ENCODE measurements at places on chromosomes 5 and 9.

DNA sequence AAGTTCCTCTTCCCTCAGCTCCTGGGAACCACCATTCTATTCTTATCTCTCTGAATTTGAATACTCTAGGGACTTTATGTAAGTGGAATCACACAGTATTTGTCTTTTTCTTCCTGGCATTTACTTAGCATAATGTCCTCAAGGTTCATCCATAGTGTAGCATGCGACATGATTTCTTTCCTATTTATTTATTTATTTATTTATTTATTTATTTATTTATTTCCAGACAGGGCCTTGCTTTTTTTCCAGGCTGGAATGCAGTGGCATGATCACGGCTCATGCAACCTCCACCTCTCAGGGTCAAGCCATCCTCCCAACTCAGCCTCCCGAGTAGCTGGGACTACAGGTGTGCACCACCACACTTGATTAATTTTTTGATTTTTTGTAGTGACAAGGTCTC, 142.1 kb downstream of the GPBP1 start:
- DNase-seq: no peak

GRCh38 chr5:138648841-138649240, 73.6 kb upstream of the HSPA9 start:
- DNase-seq: no peak

- no peak for DNase-seq
These were observed 1215.9 kb downstream of the EFNA5 start for GRCh38 chr5:106454651-106455415.

GRCh38 chr9:99019510-99020331, 76.0 kb downstream of the COL15A1 start:
- DNase-seq: no peak

- DNase-seq: no peak
These were observed 40.1 kb downstream of the EFCAB9 start for GRCh38 chr5:172234031-172234430.

- DNase-seq: no peak
These were observed 71.2 kb downstream of the C9orf50 start for GRCh38 chr9:129549684-129550083.

DNA sequence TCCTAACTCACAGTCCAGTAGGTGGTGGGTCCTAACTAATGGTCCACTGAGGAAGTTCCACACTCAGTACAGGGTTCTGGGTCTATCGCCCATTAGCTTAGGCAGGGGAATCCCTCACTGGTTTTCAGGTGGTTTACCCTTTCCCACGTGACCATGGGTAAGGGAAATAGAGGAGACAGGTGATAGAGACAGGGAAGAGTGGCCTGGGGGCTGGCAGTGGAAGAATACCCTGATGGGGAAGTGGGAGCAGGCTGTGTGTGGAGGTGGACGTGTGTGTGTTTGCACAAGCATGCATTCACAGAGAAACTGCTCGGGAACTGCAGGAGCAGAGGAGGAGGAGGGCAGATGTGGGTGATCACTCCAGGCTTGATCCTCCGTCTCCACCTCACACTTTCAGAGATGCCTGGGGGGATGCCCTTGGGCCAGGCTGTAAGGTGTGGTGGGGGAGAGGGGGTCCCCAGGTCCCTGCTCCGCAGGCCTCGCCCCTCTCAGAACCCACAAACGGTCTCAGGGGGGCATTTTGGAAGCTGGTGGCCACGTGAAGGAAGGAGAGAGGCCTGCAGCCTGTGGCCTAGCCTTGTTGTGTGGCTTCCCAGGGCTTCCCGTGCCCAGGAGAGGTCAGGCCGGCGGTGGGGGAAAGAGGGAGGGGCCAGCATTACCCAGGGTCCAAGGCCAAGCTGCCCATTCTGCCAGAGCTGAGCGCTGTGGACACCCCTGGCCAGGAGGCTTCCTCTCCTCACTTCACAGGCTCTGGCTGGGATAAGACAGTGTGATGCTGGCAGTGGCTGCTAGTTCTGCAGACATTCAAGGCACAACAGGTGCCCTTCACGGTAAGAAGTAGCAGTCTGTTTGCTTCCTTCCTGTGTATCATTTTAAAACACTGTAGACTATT, 80.0 kb downstream of the OTULIN start:
- DNase-seq: no peak

- no peak for DNase-seq
These were observed 1644.5 kb upstream of the NUDT12 start for GRCh38 chr5:105207066-105207465.

GRCh38 chr5:171306781-171307591, 2.1 kb upstream of the TLX3 start:
- DNase-seq: no peak

DNA sequence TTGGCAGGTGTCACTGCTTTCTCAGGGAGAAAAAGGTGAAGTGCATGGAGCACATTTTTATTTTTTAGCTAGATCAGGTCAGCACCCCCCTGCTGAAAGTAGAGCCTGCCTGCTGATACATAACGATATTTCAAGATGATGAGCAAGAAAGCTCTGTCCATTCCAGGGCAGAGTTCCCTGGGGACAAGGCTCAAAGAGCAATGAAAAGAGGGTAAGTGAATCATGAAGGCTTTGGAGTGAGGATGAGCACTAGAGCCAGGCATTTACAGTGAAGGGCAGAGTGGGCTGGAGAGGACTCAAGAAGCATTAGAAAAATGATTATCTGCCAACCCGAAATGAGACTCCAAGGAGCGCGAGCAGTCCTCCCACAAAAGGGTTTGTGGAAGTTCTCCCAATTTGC, 345.7 kb downstream of the TLE4 start:
- DNase-seq: no peak

DNA sequence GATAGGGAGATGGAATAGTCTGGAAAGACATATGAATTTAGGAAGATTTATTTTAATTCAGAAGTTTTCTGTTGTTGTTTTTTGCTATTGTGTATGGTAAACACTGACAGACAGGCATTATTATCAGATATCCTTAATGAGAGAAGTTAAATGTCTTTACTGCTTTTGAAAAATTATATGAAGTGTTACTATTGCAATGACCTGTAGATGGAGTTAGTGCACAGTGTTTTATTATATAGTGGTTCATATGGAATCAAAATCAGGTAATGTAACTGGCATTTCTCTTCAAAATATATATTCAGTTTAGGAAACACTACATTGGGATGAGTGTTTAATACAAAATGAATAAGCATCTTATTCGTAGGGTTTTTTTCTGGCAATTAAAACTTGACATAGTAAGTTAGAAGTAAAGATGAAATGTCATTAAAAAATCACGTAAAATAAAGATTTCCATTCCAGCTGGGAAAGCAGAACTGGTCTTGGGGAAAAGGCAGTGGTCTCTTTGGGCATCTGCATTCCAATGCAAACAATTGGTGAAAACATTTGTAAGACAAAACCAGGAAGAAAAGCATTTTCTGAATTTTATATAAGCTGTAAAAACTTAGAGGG, 3.9 kb downstream of the GABRA1 start:
- DNase-seq: no peak

GRCh38 chr9:10274175-10274574, 338.6 kb downstream of the PTPRD start:
- DNase-seq: no peak

- DNase-seq: no peak
These were observed 82.4 kb downstream of the ZNF618 start for GRCh38 chr9:113958556-113958955.

DNA sequence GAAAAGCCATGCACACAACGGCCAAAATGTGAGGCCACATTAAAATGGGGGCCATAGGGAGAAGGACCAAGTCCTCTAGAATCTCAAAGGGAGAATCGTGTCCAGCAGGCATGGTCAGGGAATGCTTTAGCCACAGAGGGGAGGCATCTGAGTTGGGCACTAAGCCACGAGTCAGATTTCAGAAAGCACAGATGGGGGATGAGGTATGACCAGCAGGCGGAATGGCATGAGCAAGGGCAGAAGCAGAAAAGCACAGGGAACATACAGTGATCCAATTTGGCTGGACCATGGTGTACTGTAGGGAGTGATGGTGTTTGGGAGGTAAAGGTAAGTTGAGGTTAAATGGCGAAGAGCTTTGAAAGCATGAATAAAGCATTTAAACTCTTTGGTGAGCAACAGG, 214.6 kb downstream of the TLE1 start:
- no peak for DNase-seq

GRCh38 chr9:81600631-81601030, 88.7 kb downstream of the TLE1 start:
- DNase-seq: no peak

GRCh38 chr5:103461243-103461642, 101.3 kb downstream of the NUDT12 start:
- no peak for DNase-seq

DNA sequence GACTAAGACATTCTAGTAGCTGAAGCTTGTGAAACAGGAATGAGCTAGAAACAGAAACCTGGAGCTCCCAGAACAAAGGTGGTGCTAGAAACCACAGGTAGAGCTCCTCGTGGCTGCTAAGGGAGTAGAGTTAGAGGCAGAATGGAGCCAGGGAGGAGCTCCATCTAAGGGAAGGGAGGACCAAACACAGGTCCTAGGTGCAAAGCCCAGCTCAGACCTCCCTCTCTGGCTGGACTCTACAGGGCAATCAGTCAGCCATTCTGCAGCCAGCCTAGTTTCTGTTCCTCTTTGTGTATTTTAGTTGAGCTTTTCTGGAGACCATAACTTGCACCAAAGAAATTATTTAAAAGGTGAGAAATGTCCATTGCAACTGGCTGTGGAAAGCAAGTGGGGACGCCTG, 70.4 kb downstream of the CRB2 start:
- DNase-seq: no peak

DNA sequence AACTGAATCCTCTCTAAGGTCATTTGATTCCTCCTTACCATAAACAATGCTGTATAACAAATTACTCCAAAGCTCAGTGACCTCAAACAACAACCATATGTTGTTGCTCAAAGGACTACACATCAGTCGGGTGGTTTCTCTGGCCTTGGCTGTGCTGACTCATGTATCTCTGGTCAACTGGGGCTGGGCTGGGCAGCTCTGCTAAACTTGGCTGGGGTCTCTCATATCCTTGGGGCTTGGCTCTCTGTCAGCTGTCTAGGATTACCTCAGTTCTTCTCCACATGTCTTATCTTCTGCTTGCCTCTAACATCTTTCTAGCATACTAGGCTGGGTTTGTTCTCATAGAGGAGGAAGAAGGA, 86.4 kb downstream of the GALNT10 start:
- DNase-seq: no peak

DNA sequence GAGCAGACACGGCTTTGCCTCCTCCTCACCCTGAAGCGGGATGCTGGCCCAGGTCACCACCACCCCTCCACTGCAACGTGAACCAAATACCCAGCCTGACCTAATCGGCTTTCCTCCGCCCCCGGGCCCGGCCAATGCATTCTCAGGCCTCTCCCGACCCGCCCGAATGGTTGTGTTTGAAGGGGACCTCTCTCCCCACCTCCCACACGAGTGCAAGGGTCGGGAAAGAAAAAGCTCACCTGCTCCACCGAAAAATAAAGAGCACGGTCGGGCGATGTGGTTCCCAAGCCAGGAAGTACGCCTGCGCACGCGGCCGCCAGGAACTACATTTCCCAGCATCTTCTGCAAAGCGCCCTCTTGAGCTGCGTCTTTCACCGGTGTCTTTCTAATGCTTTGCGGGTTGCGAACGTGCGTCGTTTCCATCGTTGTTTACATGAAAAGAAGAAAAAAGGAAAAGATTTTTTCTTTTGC, at the start of gene ZNF883:
TSS of gene ZNF883 (minus strand) at position 282 of the 471 bp plus-strand sequence.
- peak; percentile 1 for DNase-seq

GRCh38 chr5:93188876-93189485, 392.0 kb downstream of the NR2F1-AS1 start:
- DNase-seq: no peak

GRCh38 chr5:153456354-153456753, 34.1 kb upstream of the GRIA1 start:
- no peak for DNase-seq

DNA sequence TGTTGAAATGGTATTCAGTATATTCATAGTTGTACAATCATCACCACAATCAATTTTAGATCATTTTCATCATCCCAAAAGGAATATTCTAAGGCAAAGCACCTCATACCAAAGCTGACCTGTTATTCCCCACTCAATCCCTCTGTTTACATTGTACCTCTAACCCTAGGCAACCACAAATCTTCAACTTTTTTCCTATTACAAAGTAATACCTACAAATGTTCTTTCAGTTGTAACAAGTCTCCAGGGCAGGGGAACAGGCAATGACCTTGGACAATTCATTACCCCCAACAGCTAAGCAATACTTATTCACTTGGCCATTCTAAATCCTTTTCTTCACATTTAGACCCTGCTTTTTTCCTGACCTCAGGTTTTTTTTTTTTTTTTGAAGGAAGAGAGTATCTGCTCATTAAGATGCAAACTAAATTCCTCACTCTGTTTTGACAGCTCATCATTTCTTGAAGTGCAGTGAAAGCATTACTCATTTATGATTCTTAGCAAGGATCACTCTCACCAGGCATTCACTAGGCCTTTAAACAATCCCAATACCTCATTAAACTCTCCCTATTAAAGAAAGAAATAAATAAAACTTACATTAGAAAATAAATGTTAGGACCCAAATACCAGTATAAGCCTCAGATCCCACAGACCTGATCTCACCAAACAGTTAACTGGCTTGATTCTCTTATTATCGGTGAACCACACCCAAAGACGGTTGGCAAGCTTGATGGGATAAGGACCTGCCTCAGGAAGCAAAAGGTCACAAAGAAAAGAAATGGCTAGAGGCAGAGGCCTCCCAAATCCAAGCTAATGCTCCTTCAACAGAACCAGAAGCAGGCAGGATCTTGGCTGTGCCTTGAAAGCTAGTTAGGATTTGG, 15.3 kb downstream of the MTMR12 start:
- no peak for DNase-seq

DNA sequence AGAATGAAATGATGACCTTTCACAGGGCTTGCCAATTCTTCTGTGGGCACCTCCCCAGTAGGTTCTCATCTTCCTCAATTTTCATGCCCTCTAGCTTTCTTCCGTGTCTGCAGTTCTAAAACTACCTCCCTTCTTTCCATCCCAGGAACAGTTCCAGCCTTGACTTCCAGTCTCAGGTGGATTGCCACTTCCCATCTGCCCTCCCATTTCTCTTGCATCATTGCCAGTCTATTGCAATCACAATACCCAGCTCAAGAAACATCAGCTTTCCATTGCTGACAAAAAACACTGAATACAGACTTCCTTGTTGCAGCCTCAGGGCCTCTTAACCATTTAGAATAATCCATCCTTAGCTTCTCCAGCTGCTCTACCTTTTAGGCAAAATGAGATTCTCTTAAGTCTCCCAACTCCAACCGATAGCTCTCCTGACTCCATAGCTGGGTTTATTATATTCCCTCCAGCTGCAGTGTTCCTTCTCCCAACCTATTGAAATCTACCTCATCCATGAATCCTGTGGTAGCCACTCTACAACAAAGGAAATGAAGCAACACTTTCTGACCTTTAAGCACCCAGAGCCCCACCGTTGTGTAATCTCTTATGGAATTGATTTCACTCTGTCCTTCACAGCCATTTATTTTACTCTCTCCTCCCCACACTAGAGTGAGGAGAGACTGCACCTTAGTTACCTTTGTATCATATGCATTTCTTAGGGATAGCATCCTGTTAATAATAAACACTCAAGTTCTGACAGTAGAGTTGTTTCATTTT, 75.6 kb upstream of the PCA3 start:
- DNase-seq: no peak
